ENCODE measurements at places on chromosomes 3 and 15.

- no peak for DNase-seq
These were observed 76.4 kb upstream of the MFGE8 start for GRCh38 chr15:88989578-88989977.

DNA sequence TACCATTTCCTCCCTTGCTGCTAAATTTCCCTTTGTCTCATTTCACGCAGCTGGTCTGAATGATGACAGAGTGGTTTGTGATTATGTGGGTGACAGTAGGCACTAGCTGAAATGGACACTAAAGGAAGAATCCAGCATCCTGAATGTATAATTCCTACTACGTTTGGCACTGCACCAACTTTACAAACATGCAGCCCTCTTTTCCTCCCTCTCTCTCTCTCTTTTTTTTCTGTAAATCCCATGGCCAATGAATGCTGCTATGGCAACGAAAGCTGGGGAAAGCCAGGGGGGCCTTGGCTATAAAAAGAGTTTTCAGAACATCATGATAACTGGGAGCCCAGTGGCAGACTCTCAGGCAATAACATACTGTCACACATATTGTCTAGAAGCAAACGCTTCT, 367.2 kb upstream of the AGTR1 start:
- no peak for DNase-seq

DNA sequence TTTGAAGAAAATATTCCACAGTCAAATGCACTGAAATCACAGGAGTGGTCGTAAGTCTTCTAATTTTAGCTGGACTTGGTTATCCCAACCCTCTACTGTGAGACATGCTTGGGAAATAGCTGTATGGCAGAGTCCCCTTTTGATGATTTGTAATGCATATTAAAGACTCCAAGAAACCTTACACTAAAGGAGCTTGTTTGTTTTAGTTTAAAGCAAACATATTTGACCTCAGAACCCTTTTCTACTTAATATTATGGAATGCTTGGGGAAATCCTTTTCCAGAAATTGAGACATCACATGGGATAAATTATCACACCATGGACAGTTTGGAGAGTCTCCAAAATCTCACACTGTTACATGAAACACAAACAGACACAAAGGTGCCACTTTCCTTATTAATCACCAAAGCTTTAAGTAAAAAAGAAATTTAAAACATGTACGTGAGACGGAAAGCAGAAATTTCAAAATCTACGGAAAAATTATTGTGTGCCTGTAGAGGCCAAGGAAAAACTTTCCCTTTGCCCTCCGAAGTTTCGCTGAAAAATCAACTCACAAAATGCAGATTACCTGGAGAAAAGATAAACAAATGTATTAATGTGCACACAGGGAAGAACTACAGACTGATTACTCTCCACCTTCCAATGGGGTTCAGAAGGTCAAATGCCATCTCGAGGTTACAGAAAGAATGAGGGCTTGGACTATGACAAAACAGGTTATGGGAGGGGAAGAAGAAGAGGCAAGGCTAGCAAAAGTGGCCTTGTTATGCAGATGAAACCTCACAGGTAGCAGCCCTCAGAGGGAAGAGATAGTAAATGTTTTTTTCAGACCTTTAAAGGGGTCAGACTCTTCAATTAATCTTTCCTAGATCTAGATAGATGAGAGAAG, 7.0 kb upstream of the CPB1 start:
- DNase-seq: no peak

DNA sequence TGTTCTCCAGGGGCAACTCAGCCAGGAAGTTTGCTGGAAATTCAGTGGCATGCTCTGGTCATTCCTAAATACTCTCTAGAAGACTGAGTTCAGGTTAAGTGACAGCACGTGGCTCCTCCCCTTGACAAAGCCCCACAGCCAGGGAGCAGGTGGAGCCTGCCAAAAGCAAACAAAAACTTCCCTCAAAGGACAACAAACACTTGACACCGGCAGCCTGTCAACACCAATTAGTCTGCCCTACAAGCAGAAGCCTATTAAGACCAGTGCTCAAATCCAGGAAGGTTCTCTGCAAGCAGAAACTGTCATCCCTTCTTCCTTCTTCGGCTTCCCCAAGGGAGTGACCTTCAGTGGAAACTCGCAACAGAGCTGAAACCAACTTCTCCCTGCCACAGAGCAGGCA, 5.0 kb downstream of the MEX3B start:
- DNase-seq: no peak

DNA sequence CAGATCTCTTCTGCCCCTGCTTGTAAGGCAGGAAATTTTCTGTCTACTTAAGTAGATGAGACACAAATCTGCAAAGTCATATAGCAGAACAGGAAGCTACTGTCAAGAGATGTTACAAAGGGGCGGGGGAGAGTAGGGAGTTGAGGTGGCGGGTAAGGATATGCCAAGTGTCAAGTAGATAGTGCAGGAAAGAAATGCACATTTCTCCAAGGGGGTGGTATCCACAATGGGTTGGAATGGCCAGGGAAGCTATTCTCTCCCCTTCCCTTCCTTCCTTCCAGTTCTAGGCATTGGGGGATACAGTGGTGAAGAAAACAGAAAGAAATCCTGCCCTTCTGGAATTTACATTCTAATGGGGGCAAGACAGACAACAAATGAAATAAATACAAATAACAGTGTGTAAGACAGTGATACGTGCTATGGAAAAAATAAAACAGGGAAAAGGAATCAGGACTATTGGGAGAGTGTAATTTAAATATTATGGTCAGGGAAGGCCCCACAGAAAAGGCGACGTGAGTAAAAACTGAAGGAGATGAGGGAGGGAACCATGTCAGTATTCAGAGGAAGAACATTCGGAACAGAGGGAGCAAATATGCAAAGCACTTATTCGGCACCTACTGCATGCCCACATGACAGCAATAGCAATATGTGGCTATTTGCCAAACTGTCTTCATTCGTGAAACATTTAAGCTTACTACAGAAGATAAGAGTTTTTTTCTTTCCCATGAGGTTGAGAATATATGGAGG, 42.8 kb upstream of the RNU6-1 start:
- no peak for DNase-seq

DNA sequence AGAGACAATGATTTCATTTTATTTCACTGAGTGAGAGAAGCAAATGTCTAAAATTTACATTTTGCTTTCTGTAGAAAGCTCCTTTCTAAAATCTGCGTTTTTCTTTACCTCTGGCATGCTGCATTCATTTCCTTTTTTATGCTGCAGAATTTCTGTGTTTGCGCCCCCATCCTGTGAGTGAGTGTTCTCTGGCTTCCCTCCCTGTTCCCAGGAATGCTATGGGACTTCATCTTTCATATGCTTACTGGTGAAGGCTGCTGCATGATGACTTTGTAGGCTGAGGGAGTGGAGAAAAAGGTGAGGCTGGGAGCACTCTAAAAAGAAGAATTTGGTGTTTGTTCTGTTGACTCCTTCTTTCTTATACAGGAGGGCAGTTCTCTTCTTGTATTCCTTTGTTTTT, 7.7 kb upstream of the TMC3 start:
- DNase-seq: no peak

DNA sequence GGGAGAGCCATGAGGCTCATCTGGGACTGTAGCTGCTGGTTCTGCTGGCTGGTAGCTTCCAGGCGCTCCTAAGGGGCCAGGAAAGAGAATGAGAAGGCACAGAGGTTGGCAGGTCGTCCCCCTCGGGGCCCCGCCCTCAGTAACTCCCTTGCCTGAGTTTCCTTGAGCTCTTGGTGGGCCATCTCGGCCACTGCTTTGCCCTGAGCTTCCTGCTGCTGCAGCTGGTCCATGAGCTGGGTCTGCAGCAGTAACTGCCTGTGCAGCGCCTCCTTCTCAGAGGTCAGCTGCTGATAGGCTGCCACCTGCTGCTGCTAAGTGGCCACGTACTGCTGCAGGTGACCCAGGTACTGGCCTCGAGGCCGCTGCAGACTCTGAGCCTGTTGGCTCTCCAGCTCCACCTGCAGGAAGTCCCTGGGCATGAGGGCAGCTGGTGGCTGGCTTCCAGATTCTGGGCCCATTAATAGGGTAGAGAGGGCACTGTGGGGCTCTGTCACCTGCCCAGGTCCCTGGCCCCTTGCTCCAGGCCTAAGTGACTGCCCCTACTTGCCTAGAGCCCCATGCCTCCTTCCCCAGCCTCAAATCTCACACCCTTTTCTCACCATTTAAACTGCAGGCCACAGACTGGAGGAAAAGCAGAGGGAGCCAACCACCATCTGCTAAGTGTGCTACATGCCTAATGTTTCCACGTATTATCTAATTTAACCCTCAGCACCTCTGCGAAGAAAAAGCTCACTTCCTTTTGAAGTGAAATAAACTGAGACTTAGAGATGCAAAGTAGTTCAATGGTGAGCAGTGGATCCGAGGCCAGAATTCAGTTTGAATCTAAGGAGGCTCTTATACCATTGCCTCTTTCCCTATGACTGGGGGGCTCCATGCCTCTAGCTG, 10.8 kb upstream of the VPS33B start:
- no peak for DNase-seq

DNA sequence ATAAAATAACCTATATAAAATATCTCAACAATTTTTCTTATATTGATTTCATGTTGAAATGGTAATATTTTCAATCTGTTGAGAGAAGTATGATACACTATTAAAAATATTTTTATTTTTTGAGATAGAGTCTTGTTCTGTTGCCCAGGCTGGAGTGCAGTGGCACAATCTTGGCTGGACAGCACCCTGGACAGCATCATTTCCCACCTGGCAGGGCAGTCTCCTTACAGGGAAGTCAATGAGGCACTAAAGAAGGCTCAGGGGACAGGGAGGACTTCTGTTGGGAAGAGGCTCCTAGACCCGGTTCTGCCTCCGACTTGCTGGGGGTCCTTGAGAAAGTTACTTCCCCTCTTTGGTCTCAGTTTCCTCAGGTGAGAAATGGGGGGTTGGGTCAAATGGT, 9.4 kb downstream of the GOLGA6L2 start:
- no peak for DNase-seq

- DNase-seq: no peak
These were observed 455.3 kb upstream of the ALCAM start for GRCh38 chr3:104911376-104911775.

All from RKO (cell line).